T-helper 1 cell (primary cell): ENCODE measurements at places on chromosomes 5 and 9.

DNA sequence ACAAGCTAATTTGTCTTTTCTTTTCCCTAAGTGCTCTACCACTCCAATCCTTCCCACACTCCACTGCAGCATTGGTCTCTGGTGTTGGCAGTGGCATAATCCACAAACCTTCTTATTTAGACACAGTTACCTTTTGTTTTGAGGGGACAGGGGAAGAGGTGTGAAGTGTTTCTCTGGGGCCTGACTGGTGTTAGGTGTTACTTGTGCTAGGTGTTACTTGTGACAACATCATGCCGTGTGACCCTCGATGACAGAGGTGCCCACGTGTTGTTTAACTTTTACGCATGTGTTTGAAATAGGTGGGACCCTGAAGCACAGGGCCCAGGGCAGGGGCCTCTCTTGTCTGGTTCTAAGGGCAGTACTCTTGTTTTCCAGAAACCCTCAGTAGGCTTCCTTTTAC lies 70.5 kb upstream of the SPRY4 start:
- no peak for DNase-seq

DNA sequence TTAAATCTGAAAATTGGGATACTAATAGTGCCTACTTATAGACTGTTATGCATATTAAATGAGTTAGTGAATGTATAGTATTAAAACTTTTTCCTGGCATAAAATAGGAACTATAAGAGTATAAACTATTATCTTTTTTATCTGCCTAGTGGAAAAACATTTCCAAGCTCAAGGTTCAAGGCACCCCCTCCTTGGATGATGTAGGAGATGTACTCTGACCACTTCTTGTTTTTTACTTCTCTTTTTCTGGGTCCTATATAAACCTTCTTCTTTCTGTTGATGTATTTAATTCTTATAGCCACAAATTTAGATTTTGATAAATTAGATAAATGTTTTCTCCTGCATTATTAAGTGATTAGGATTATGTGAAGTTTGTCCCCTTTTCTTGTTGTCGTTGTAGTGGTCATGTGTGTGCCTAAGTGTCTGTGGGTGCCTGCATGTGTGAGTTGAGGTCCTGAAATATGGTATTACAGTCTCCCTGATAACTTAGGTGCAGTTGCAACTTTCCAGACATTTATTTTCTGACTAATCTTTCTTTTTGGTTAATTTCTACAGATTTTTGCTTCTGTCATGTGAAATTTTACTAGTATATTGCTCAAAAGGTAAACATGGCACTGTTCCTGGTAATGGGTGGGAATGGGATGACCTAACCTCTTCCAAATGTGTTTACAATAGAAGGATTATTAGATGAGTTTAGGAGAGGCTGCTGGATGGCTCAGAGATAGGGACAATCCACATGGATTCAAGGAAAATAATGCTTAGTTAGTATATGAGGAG lies 160.8 kb upstream of the CDKN2B start:
- no peak for DNase-seq

DNA sequence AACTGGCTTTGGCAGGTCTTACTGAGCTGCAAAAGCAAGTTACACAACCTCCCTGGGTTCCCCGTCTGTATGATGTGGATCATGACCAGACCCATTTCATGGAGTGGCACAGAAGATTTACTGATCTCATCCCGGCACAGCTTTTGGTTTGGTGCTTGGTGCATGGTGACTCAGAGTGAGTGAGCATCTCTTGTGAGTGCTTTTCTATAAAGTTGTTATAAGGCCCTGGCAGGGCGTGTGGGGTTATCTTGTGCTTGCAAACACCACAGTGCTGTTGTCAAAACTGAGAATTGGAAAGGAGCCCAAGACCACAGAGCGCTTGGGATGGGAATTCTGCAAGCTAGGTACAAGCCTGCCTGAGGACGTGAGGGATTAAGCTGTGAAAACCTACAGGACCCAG lies 425.2 kb downstream of the GADD45G start:
- no peak for DNase-seq

GRCh38 chr9:95746408-95747180 lies 128.9 kb upstream of the ERCC6L2 start:
- no peak for DNase-seq

DNA sequence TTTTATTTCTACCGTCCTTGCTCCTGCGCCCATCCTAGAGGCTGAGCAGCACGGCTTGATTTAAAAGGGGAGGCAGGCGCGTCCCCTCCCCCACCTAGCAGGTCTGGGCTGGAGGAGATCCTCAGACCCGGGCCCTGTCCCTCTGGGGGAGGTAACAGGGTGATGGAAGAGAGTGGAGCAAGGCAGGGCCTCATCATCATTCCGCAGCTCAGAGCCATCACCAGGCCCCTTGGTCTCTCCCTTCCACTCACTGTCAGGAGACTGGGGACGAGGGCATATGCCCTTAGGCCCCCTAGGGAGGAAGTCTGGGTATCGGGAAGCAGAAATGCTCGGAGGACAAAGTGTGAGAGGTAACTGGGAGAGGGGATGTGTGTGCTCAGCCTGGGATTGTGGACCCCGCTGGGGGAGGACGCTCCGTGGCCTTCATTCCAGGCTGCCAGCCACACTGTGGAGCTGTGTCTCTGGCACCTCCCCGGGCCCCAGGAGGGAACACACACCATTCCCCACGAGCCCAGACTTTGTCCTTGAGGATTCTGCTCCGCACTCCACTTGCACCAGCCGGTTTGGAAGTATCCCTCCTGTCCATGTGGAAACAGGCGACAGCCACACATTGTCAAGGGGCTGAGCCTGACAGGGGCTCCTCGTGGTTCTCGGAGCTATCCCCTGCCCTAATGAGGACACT lies 761 bp downstream of the REEP2 start:
- DNase-seq: no peak

GRCh38 chr5:132050136-132050535 lies 10.3 kb upstream of the IL3 start:
- no peak for DNase-seq

DNA sequence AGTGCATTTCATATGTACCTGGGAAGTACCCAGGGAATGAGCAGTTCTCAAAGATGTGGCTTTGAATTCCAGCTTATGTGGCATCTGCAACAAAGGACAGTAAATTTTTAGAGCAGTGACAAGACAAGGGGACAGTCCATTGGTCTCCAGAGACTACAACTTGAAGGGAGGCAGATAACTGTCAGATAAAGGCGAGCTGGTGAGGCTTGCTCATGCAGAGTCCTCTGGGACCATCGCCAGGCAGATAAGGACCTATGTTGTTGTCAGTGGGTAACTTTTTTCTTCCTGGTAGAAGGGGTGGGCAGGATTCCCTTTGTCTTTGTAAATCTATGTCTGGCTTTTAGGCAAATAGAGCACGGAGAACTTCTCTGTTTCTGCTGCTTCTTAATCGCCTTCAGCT lies 120.2 kb downstream of the ICE1 start:
- DNase-seq: no peak

- DNase-seq: no peak
These were observed 136.4 kb upstream of the TBC1D2 start for GRCh38 chr9:98391867-98392266.

DNA sequence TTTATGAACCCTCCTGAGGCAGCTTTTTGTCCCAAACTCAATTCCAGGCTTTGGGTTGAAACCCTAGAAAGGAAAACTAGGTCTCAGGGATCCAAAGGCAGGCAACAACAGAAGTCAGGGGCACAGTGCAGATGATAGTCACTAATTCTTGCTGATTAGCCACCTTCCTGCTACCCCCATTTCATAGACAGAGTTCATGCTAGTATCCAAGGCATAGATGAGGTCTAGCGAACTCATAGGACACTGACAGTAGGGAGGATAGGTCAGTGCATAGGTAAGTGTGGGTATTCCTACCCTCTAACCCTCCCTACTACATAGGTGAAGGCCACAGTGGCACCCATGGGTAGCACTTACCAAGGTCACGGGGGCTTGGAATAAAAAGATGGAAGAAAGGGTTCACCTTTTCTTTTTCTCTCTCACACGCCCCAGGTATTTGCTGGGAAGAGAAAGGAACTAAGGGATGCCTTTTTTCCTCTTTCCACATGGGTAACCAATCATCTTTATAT lies 86.2 kb downstream of the SLC25A46 start:
- DNase-seq: no peak

DNA sequence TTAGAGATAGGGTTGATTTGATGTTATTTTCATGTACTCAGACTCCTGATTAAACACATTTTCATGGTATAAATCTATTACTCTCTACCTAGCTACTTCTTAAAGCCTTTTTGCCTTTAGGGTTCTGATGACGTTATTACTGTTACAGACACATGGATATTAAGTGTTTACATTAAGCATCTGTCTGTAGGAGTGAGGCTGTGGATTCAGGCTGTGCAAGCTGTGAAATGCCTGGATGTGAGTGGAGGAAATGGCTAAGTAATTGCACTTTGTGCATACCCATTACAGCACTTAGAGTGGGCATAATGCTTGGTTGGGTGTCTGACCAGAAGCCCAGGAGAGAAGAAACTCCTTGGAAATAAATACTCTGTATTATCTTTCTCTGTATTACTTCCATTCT lies 186.8 kb downstream of the SNX18 start:
- no peak for DNase-seq

GRCh38 chr5:174273325-174273724 lies 227.8 kb downstream of the NSG2 start:
- no peak for DNase-seq

GRCh38 chr5:53240661-53241060 lies 131.1 kb upstream of the MOCS2 start:
- no peak for DNase-seq

- no peak for DNase-seq
These were observed 120.8 kb upstream of the SLC27A6 start for GRCh38 chr5:128844354-128844923.

DNA sequence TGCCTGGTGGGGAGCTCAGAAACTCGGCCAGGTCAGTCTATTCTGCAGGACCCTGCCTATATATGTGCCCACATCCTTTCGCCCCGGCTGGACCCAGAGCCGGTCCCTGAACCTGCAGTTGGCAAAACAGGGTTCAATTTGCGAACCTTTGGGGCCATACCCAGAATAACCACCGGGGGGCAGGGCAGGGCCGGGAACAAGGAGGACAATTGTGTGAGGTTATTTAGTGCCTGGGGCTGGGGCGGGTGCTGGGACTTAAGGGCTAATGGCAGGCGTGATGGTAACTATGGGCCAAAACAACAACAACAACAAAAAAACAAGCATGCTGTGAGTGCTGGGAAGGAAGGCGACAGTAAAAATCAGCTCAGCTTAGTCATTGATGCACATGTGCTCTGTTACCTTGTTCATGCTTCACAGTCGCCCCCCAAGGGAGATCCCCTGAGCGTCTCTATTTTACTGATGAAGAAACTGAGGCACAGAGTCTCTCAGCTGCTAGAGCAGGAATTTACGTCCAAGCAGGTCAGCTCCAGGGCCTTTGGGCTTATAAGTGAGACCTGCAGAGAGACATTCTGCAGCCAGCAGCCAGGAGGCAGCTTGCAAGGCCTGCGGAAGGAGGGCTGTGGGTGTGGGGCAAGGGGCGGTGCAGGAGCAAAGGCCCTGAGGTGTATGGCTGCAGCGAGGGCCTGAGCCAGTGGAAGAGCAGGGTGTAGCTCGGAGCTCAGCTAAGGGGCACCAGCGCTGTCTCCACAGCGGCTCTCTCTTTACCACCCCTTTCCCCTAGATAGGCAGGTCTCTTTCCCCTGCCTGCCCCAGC lies 106.0 kb downstream of the PHF2 start:
- no peak for DNase-seq

- DNase-seq: no peak
These were observed 2306.2 kb upstream of the ACO1 start for GRCh38 chr9:30078195-30078594.

DNA sequence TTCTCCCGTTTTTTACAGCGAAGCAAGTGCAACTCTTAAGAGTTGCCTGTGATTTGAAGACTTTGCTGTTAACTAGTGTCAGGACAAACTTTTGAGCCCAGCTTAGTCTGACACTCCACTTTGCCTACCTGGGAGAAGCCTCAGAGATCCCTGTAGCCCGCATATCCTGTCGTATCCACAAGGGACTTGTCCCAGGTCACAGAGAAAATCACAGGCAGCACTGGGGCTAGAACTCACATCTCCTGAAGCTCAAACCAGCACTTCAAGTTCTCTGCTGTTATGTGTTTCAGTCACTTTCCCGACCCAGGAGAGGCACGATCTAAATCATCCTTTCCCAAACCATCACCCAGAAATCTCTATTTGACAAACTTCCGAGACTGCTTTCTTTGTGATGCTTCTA lies 584.5 kb downstream of the ACTL7B start:
- no peak for DNase-seq

DNA sequence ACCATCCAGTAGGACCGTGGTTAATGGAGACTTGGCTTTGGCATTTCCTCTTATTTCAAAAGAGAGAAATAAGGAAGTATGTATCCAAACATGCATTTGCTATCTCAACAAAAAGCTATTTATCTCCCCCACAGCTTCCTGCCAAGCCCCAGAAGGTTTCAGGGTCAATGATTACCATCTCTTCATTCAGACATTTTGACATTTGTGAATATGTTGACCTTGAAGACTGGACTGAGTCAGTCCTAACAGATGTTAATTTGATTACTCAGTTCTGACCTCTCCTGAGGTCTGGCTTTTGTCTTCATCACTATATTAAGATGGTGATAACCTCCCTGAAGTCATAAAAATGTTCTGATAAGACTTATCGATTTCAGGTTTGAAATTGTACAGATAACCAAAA lies 479.4 kb downstream of the AGTPBP1 start:
- no peak for DNase-seq

GRCh38 chr5:77791926-77792325 lies 15.8 kb upstream of the TBCA start:
- DNase-seq: no peak

DNA sequence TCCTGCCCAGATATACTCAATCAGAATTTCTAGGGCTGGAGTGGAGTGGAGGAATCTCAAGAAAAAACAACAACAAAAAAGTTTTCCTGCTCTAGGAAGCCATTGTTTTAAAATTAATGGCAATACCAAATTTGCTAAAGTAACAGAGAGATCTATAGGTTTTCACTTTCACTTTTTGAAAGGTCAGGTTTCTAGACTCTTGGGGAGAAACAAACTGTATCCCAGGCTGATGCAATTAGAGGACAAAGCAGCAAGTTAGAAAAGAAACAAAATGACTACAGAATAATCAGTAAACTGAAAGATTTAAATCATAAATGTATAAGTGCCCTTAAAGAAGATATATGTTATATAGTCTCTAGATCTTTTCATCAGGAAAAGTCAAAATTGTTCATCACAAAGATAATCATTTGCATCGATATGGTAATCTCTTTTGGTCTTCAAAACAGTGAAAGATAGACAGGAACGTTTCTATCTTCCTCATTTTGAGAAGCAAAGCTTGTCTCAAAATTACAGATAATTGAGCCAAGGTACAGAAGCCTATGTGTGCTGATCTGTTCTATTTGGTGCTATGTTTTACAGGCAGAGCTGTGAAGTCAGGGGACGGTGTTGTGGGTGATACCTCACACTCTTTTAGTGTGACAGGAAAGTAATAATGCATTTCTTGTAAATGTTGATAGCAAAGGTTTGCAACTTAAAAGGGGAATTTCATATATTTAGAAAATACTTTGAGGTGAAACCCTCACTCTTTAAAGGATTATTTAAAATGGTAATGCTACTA lies 1746.6 kb upstream of the C9orf72 start:
- DNase-seq: no peak

- no peak for DNase-seq
These were observed 71.5 kb downstream of the ELAVL2 start for GRCh38 chr9:23754551-23754950.
